Fibroblast of gingiva (primary cell): ENCODE measurements at places on chromosomes 16 and 17.

- no peak for DNase-seq
Observed at GRCh38 chr17:58313815-58314705, 14.5 kb downstream of the TSPOAP1 start.

DNA sequence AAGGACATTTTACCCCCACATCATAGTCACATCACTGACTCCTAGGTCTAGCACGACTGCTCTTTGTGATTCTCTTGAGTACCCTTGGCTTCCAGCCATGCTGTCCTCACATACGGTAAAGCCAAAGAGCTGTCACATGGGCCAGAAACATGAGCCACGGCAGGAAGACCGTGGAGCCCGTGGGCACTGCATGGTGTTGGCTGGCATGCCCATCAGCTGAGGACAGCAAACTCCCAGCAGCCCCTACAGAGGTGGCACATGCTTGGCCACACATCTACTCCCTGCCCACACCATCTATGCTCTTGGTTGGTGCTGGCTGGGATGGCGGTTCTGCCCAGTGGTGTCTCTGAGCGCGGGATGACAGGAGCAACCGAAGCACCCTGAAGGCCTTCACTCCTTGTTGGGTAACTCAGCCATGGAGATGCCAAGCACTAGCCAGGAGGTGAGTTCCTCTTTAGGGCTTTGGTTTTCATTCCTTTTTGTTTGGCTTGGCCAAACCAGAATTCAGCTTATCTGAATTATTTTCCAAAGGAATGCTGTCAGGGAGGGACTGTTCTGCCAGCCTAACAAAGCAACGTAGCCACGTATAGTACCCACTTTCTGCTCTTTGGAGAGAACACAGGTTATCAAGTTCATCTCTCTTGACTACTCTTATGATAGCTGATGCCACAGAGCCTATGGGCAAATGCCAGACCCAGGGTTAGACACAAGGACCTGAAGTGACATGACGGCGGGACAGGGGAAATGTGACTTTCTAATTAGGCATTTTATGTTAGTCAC, 10.0 kb downstream of the TNFAIP1 start:
- no peak for DNase-seq

- DNase-seq: no peak
Observed at GRCh38 chr16:2598723-2599122, 60.9 kb downstream of the PDPK1 start.

GRCh38 chr17:74807441-74807840, 31.3 kb upstream of the NAT9 start:
- DNase-seq: no peak

- no peak for DNase-seq
Observed at GRCh38 chr16:60328152-60328551, 1594.0 kb upstream of the GOT2 start.

DNA sequence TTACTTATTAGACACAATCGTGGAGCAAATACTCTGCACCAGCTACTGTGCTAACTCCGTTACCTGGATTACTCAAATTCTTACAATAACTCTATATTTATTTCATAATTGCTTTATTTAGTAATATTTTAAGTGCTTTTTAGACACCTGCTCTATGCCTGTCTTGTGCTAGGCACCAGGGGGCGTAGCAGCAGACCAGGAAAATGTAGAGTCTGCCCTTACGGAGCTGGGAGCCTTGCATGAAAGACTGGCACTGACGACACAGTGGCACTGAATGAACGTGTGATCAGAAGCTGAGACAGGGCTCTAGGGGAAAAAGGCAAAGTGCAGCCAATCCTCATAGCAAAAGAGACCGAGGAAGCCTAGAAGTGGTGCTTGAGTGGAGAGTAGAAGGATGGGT, 486.5 kb downstream of the CDH13 start:
- DNase-seq: no peak

DNA sequence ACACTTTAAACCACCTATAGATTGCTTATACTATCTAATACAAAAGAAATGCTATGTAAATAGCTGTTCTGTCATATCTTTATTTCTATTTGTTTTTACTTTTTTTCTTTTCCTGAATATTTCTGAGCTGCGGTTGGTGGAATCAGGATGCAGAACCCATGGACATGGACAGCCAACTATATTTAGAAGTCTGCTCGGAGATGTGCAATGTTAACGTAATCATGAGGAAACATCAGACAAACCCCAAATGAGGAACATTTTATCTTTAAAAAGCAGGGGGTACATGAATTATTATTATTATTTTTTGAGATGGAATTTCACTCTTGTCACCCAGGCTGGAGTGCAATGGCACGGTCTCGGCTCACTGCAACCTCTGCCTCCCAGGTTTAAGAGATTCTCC, 31.4 kb upstream of the GHDC start:
- DNase-seq: no peak

DNA sequence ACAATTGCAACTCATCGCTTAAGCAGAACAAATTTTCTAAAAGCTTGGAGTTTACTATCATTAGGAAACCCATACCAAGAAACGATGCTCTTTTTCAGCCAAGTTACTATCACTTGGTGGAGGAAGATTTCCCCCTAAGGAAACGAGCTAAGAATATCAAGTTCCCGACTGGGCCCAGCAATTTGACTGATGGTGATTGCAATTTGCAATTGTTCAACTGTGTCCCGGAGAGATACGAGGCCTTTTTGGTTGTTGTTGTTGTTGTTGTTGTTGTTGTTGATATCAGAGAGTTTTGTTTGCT, 6.2 kb downstream of the HS3ST3A1 start:
- DNase-seq: no peak

DNA sequence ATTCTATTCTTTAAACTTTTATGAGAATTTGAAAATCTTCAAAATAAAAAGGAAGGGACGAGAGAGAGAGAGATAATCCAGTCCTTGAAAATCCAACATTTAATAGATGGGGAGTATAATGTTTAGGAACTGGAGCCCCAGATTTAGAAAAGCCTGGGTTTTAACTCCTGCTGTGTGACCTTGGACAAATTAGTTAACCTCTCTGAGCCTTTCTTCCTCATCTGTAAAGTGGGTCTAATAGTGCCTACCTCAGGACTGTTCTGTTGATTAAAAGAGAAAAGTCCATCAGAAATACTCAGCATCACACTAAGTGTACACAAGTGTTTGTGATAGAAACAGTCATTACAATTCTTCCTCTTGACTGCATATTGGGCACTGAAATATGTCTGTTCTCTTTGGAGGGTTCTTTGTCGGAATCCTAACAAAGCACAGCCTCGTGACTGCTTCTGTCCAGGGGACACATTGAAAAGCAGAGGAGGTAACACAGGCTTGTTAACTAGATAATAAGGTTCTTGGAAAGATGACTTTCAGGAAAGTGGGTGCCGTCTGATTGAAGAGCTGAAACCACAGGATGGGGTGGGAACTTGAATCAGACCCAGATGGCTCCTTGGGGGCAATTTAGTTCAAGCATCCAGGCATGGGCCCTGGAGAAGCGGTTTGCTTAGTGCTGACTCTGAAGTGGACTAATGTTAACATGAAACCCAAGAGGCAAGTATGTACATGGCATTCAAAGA, 128.2 kb downstream of the CLEC16A start:
- DNase-seq: peak; percentile 24
